Sciatic nerve (tissue), 2 donors: ENCODE measurements at places on chromosomes 1 and 21. TPM values are rescaled to one million over a fixed set of nuclear protein-coding genes. Genes with fewer than 3 reads are reported as not detected.

GRCh38 chr1:203448521-203449061 is 27.0 kb upstream of the PRELP start:
- peak; percentile 70 for DNase-seq

The PSEN2 gene
- total RNA-seq = 12.5 TPM

The SYNJ1 gene
- 25.2 TPM for total RNA-seq

- no peak for DNase-seq
Measured at GRCh38 chr1:71792264-71792663, 490.1 kb downstream of the NEGR1 start.

The MANEAL gene
- total RNA-seq = 2.3 TPM
